Ureter (tissue), 1 donor: ENCODE measurements at places on chromosomes 1 and 21. TPM values are rescaled to one million over a fixed set of nuclear protein-coding genes. Genes with fewer than 3 reads are reported as not detected.

The IKBKE gene
- total RNA-seq: 12.5 TPM

The ZNF593OS gene
- total RNA-seq: not detected

The LCE2B gene
- total RNA-seq: not detected

The CRYZL1 gene
- total RNA-seq: 54.0 TPM

The G0S2 gene
- 7.7 TPM for total RNA-seq

The LCE3E gene
- not detected for total RNA-seq

DNA sequence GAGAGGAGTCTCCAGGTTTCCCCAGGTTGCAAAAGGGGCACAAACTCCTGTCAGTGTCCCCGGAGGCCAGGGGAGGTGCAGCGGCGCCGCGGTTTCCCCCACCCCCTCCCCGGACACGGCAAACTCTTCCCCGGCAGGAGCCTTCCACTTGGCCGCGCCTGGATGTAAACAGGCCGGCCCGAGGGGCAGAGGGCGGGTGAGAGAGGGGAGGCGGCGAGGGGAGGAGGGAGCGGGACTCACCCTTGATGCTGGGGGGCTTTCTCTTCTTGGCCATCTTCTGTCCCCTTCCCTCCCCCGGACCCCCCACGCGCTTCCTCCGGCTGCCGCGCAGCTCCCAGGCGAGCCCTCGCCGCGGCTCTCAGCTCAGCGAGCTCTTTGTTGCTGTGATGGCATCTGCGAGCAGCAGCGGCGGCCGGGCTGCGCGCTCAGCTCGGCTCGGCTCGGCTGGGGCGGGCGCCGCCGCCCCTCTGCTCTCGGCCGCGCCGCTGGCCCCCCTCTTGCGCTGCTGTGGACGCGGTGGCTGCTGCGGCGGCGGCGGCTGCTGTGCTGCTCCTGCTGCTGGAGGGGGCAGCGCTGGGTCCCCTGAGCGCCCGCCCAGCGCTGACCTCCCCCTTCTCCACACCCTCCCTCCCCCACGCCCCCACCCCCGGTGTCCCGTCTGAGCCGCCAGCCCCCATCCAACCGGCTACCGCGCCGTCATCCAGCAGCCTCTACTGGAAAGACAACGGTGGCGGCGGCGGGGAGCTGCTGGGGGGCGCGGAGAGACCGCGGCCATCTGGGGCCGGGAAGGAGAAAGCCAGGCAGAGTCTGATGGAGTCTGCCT lies 4.9 kb upstream of the SLC44A5 start:
- DNase-seq: no peak

DNA sequence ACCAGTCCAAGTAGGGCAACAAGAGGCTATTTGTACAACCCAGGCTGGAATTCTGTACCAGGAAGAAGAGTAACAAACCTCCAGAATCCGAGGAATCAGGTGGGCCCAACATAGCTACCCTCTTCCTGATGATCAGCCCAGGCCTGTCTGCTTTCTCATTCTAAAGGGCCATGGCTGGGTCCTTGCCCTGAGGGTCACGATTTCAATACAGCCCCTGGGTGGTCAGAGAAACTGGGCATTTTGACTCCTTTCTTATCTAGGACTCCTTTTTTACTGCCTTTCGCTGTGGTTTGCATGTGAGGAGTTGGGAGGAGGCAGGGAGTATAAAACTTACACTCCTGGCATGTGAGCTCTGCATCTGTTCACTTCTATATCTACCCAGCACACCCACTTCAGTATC lies 164.9 kb upstream of the COA6 start:
- no peak for DNase-seq

GRCh38 chr1:33465316-33465715 lies 7.1 kb upstream of the ZSCAN20 start:
- DNase-seq: no peak

DNA sequence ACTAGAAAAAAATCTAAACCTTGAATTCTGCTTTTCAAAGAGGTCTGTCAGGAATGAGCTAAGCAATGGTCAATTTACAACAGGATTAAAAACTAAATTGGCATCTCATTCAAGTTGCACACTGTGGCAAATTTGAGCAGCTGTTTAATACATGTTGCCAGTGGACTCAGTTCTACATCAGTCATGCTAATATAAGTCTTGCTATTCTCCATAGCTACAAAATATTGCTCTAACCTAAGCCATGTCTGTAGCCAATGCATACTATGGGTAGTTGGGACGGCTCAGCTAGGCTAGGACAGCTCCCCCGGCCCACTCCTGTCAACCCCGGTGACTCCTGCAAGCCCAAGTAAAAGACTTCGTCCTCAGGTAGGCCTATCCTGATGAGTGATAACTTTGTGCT lies 10.9 kb upstream of the VAV3 start:
- no peak for DNase-seq

DNA sequence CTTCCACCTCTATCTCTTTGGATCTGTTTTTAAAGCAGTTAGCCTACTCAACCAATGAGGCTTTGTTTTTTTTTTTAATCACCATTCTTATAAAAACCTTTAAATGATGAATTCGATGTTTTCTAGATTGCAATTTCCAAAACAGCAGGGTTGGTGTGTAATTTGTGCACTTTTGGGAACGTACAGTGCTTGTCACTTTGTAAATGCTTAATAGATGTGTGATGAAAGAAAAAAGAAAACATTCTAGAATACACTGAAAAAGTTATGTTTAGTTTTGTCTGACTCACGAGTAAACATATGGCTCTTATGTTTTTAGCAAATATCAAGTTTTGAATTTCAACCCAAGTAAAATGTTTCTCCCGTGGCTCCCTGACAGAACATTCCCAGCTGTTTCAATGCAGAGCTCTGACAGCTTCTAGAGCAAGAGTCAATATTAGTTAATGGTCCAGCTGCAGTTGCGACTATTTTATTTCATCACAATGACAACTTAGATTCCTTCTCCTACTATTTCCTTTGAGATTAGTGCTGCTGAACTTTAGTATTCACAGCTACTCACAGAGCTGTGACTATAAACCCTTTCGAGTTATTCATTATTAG lies 362.5 kb upstream of the ADAMTS5 start:
- DNase-seq: no peak

DNA sequence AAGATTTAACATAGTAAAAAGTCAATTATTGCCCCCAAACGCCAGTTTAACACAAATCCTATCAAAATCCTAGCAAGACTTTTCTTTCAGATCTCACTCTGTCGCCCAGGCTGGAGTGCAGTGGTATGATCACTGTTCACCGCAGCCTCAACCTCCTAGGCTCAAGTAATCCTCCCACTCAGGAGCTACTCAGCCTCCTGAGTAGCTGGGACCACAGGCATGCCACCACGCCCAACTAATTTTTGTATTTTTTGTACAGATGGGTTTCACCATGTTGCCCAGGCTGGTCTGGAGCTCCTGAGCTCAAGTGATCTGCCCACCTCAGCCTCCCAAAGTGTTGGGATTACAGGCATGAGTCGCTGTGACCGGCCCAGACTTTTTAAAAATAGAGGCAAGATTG lies 4.8 kb downstream of the SNIP1 start:
- DNase-seq: no peak

GRCh38 chr1:25090707-25091422 lies 141.4 kb downstream of the SYF2 start:
- no peak for DNase-seq

DNA sequence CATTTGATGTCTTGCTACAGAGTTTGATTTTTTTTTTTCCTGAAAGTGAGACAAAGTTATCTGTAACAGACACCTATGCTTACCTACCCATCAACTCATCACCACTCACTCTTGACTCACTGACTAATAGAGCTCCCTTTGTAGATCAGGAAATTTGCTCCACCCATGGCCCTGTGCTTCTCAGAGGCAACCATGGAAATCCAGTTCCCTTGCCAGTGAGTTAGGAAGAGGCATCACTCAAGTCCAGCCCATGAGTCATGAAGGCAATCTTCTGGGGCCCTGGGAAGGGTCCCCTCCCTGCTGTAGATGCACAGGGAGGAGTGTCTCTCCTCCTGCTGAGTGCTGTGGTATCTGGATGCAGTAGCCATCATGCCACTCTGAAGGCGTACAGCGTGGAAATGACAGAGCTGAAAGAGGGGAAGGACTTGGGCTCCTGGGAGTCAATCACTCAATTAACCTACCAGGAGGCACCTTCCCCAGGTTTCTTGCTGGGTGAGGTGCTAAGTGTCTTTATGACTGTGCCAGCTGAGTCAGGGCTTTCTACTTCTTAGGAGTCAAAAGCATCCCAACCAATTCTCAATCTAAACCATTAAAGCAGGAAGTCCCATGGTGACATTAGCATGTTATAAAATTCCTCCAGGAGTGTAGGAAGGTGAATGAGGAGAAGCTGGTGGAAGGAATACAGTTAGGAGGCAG lies 56.1 kb downstream of the DNTTIP2 start:
- DNase-seq: no peak

GRCh38 chr1:9228609-9229008 lies 6.0 kb upstream of the H6PD start:
- DNase-seq: no peak

GRCh38 chr1:42324398-42325013 lies 10.5 kb downstream of the FOXJ3 start:
- DNase-seq: no peak
